ENCODE measurements at places on chromosomes 4 and X.

GRCh38 chr4:63607169-63607872 is 801.9 kb downstream of the TECRL start:
- DNase-seq: no peak

DNA sequence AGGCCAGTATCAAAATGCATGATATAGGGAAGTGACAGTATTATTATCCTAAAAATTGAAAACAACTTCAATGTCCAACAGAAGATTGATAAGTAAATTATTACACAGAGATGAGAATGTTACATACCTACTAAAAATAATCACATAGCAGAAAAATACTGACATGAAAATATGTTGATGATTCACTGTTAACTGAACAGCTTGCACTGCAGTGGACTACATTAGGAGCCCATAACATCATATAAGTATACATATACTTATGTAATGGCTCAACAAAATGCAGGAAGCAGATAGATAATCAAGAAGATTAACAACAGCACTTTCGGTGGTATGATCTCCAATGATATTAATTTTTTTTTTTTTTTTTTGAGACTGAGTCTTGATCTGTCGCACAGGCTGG is 7.1 kb downstream of the CLOCK start:
- DNase-seq: no peak

DNA sequence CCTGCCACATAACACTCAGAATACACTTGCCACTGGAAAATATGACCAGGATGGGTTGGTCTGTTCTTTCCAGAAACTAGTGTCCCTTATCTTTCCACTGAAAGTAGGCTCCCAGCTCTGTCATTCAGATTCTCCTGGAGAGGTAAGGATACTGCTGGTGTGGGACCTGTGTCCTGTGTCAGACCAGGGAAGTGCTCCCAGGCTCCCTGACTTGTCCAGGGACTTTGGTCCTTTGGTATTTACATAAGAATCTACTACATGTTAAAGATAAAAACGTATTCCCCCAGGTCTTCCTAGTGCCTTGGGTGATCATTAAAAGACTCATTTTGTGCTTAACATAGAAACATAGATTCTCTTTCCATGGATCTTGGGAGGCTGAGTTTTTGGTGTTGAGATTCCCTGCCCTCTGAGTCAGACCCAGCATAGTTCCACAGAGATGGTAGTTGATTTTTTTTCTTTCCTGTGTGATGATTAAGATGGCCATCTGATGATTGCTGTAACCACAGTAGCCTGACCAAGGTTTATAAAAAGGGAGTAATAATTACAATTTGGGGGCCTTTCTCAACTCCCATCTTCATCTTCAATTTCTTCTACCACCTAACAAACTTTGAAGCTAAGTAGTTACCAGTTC is 159.8 kb upstream of the JADE1 start:
- no peak for DNase-seq

DNA sequence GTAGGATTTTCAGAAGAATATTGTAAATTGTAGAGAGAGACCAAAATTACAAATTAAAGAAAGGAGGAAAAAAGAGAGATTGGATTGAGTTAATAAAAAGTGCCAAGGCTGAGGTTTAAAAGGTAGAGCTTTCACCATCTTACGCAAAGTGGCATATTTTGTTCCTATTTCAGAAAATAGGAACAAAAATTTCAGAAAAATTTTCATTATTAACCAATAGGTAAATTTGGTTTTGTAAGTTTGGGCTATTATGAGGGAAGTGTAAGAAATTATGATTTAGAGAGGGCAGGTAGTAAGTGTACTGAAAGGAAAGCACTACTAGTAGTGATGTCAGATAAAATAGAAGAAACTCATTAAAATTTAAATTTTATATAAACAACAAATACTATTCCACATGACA is 479.7 kb downstream of the ACTRT1 start:
- no peak for DNase-seq

GRCh38 chr4:123352240-123352945 is 44.2 kb upstream of the SPRY1 start:
- DNase-seq: no peak

GRCh38 chrX:136258951-136259350 is 7.8 kb upstream of the MAP7D3 start:
- no peak for DNase-seq

GRCh38 chrX:136261321-136261720 is 10.1 kb upstream of the MAP7D3 start:
- DNase-seq: no peak

GRCh38 chr4:36249610-36250009 is 5.3 kb upstream of the ARAP2 start:
- no peak for DNase-seq

GRCh38 chrX:68721991-68722860 is 74.8 kb downstream of the STARD8 start:
- no peak for DNase-seq

GRCh38 chr4:110853242-110853641 is 230.4 kb upstream of the PITX2 start:
- DNase-seq: no peak

- DNase-seq: no peak
Observed at GRCh38 chrX:18931972-18932371, 51.9 kb downstream of the PHKA2 start.

- no peak for DNase-seq
Observed at GRCh38 chr4:136637071-136637777, 895.1 kb downstream of the PCDH18 start.

DNA sequence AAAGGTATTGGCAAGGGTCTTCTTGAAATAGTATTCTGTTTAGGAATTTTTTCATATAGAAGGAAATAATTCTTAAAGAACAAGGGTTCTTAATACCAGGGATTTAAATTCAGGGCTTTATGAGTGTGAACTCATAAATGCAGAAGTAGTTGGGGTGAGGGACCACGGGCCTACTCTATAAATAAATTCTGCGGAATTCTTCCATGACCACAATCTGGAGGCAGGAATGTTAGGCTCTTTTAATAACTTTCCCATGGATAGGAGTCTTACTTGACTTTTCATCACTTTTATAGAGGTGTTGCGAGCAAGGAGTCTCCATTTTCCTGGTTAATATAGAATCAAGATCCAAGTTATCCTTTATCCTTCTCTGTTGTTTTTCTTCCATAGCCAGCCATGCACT is 76.7 kb upstream of the SLC4A4 start:
- no peak for DNase-seq

DNA sequence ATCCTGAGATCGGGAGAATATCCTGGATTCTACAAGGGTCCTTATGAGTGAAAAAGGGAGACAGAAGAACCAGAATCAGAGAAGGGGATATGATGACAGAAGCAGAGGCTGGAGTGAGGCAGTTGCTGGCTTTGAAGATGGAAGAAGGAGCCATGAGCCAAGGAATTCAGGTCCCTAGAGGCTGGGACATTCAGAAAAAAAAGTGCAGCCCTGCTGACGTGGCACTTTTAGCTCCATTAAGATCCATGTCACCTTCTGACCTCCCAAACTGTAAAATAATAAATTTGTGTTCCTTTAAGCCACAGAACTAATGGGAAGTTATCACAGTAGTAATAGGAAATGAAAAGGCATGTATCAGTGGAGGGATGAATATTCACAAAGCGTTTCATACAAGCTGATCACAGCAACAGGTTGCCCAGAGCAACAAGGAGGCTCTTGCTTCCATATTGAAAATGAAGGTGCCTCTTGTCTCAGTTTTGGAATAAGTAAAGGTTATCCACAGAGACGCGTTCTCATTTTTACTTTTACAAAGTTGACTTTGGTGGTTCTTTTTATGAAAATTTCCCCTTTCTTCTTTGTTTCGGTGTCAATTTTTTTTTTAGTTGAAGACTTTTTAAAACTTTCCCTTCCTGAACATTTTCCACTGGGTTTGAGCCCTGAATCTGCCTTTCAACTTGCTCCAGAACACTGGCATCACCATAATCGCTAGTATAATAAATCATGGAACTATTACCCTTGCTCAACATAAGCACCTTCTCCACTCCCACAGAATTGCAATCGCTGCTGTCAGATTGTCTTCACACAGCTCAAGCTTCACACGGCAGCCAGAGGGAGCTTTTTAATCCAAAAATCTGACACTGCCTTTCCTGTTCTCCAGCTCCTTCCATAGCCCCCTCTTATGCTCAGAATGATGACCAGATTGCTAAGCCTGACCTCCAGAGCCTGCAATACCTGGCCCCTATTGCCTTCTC is 127.6 kb upstream of the RBPJ start:
- DNase-seq: no peak
